ENCODE measurements at places on chromosomes 7 and 10.
A peak's percentile ranks its signal among the peaks of the same experiment; 100 is the strongest.

GRCh38 chr10:78955206-78955605, 113.6 kb upstream of the ZMIZ1 start:
- DNase-seq, result no peak

- no peak for DNase-seq
Measured at GRCh38 chr7:155867734-155868400, 55.6 kb upstream of the SHH start.

GRCh38 chr7:78473571-78474301, 675.2 kb downstream of the PHTF2 start:
- DNase-seq, result no peak

GRCh38 chr7:123208793-123209192, 9.0 kb upstream of the SLC13A1 start:
- DNase-seq, result no peak

DNA sequence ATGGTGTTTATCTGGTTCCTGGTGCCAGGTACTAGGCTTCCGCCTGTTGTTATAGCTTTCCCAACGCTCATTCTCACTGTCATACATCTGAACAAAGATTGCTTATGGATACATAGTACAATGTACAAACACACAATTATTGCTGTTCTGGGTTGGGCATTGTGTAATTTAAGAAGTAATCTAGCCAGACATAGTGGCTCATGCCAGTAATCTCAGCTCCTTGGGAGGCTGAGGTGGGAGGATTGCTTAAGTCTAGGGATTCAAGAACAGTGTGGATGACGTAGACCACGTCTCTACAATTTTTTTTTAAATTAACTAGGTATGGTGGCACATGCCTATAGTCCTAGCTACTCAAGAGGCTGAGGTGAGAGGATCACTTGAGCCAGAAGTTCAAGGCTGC, 9.3 kb upstream of the CROT start:
- no peak for DNase-seq

DNA sequence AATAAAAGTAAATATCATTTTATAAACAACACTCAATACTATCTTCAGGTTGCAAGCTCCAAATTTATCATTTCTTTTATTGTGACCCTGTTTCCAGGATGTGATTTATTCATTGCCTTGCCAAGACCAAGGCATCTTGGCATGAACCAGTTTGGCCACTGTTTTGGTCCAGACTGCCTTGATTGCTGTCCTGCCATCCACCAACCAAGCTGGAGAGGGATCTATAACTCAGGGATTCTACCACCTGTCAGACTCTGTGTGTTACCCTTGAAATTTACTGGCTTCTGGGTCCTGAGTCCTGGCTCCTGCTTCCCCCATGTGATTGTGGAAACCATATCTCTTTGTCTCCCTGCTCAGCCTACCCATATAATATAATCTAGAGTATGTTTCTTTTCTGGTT, 343.0 kb downstream of the GPAM start:
- no peak for DNase-seq

DNA sequence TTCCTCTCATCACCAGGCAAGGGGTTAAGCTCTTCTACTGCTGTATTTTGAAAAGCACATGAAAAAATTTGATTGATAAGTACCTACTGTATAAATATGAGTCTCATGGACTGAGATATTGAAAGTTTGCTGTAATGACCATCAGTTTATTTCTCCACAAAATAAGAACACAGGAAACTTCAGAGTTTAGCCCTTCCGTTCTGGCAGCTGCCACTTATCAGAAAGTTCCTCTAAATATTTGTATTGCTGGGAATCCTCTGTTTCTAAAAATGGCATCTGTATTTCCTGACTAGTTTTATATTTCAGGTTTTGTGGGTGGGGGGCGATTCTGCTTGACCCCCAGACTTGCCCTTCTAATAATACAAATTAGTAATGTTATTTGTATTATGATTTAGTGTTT, 92.0 kb downstream of the LYZL2 start:
- no peak for DNase-seq

- no peak for DNase-seq
Measured at GRCh38 chr10:116385994-116386809, 41.4 kb upstream of the PNLIPRP3 start.

GRCh38 chr10:60237977-60238758, 151.5 kb downstream of the ANK3 start:
- DNase-seq, result peak; percentile 8

- DNase-seq, result no peak
Measured at GRCh38 chr10:126207313-126207771, 180.9 kb downstream of the ADAM12 start.

DNA sequence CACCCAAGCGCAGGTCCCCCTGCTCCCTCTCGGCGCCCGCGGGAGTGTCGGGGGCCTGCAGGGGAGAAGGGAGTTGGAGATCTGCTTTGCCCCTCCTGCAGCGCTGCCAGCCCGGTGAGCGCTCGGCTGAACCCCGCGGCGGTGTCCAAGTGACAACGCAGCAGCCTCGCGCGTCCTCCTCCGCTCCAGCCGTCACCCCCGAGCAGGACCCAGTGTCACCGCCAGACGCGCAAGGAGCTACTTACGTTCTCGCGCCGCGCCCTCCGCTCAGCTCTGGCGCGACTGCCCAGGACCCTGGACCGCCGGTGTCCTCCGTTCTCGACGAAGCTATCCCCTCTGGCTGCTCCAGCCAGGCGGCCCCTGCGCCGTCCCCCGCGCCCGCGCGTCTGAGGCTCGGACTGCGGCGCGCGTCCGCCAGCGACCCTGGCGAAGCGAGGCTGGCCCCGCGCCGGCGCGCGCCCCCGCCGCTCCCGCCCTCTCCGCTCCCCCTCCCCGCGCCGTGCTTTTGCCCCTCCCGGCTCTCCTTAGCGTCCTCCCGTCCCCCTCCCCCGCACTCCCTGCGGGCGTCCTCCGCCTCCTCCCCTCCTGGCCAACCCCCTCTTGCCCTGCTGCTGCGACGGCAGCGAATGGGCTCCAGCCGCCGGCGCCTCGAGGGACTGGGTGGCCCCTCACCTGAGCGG, at the start of gene NRCAM:
NRCAM (minus strand) TSS at position 439 of the 680 bp plus-strand sequence. CDS start 216,372 bp downstream, outside the sequence.
- no peak for DNase-seq

DNA sequence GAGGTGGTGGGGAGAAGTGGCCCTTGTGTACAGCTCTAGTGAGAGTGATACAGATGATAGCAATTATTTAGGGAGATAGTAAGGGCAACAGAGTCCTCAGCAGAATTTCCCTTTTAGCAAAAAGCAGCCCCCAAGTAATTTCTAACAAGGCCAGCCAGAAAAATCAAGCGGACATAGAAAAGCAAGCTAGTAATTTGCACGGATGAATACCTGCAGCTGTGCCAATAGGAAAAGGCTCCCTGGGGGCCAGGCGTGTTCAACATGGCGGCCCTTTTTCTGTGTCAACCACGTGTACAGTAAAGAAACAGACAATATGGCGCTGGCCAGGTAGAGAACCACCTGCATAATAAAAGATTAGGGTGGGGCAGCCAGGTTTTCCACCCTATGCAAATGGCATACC, 7.4 kb downstream of the MCM10 start:
- DNase-seq, result no peak

DNA sequence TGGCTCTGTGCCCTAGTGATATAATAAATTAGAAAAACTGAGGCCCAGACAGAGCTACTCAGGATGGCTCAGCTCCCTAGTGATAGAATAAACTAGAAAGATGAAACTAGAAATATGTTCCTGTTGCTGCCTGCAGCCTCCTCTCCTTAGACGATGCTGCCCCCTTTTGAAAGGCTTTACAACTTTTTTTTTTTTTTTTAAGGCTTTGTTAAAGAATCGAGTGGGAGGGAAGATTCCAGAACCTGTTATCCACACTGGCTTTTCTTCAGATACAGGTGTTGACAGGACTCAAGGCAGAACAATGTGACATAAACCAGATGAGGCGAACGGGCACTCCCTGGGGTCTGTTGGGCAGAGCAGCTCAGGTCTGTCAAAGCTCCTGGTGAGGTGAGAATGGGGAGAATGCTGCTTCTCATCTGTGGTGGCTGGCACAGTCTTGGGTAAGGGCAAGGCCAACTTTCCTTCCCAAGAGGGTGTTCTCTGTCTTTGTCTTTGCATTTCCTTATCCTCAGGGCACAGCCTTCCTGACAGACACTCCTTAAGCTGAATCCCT, 175.1 kb downstream of the COBL start:
- no peak for DNase-seq

GRCh38 chr7:78939669-78940068, 513.8 kb downstream of the MAGI2 start:
- DNase-seq, result no peak

GRCh38 chr7:126079151-126079550, 1149.5 kb upstream of the POT1 start:
- no peak for DNase-seq

DNA sequence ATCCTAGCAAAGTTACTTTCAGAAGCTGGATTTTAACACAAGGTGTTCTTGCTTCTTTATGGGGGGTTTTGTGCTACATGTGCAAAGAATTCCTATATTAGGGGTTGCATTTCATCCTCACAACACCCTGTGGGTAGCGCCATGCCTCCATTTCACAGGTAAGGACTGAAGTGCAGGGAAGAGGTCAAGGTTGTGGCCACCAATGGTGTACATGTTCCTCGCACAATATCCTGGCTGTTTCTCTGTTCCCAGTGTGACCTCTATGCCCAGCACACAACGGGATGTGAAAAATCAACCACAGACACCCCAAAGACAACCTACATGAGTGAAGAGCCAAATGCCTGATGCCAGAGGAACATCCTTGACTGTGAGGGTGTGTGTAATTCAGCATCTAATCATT, 80.8 kb downstream of the CHST15 start:
- no peak for DNase-seq

DNA sequence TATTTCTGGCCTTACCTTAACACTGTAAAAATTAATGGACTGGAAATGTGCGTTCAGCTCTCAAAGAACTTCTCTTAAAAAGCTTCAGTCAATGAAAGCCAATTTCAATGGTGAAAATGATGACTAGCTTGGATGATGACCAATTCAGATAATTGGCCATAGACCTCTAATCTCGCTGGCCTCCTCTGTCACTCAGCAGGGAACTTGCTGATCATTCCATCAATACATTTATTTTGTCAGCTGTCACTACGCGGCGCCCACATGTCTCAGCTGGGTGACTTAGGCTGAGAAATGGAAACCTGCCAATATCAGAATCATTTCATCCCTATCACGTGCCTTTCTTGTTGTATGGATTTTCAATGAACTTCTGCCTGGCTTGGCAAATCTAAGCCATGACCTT, 673.0 kb upstream of the AUTS2 start:
- DNase-seq, result no peak

- no peak for DNase-seq
Measured at GRCh38 chr10:110091830-110092229, 84.0 kb downstream of the ADD3 start.

DNA sequence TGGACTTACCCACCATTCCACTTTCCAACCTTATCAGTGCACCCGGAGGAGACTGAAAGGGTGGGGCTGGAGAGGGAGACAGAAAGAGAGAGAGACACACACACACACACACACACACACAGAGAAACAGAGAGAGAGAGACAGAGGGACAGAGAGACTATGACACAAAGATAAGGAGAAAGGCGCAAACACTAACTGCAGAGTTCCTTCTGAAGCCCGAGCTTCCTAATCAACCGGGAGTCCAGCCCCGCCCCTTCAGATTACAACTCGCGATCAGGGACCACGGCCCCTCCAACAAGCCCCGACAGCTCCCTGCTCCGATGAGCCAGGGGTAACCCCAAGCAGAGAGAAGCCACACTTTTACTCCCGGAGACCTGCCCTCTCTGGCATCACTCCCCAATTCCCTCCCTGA, 499 bp downstream of the GAL3ST4 start:
- no peak for DNase-seq

GRCh38 chr7:93563584-93563983, 10.9 kb downstream of the CALCR start:
- DNase-seq, result no peak

DNA sequence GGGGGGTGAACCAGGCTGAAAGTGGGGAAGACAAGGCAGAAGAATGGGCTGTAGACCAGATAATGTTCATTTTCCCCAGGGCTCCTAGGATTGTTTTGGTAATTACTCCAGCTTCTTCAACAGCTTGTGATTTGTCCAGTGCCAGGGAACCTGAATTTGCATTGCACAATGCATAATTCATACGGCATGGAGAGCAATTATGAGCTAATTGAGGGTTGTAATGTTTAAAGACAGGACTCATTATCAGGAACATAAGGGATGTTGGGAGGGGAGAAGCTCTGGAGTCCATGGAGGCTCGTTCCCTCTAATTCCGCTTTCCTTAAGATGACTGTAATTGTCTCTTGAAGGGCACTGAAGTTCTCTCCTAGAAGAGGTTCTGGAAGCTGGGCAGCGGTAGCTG, 405.0 kb upstream of the ZMIZ1 start:
- no peak for DNase-seq

GRCh38 chr7:70710011-70710480, 421.9 kb upstream of the GALNT17 start:
- DNase-seq, result no peak

- peak; percentile 66 for DNase-seq
Measured at GRCh38 chr7:74449809-74450397, 3.8 kb upstream of the GTF2IRD1 start.

GRCh38 chr7:132614428-132615318, 38.4 kb upstream of the PLXNA4 start:
- DNase-seq, result no peak

DNA sequence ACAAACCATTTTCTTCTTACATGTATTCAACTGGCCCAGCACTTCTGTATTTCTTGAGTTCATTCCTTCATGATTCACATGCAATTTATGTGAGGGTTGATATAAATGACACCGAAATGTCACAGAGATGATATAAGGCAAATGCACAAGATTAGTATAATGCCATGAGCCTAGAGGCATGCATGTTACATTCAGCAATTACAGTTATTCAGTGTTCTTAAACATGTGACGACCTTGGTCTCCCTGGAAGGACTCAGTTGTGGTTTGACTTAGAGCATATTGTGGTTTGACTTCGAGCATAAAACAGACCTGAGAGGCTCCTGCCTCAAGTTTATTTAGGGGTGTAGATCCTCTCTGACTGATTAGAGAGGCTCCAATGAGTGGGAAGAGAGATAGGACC, 752.1 kb upstream of the POM121L12 start:
- no peak for DNase-seq

All from GM18507 (cell line).